ENCODE measurements at places on chromosomes 11 and 22.

DNA sequence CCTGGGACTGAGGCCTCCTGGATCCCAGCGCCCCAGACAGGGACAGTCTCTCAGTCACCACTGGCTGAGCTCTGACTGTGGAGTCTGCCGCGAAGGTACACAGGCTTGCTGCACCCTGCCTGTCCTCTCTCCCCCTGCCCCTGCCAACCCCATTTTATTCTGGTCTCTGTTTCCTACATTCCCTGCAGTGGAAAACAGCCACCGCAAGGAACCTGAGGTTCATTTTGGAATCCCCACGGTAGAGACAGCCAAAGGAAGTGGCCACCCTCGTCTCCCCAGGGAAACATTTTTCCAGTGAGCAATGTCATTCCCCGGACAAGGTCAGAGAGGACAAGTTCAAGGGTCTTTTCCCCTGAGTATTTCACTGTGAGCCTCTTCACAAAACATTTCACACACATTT lies 56.6 kb downstream of the FBXO7 start:
- DNase-seq = no peak

DNA sequence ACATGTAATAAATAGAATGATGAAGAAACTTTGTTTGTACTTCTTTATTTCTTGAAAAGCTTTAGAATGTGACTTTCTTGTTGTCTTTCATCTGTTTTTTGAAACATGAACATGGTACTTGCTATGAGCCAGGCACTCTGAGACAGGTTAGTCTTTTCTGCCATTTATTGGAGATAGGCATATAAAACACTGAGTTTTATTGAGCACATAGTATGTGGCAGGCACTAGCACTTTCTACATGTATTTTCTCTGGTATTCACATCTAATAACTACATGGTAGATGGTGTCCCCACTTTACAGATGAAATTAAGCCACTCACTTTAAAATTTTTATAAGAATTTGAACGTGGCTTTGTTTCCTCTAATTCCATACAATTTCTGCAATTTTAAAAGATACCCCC lies 7.7 kb upstream of the ANKRD42 start:
- no peak for DNase-seq

DNA sequence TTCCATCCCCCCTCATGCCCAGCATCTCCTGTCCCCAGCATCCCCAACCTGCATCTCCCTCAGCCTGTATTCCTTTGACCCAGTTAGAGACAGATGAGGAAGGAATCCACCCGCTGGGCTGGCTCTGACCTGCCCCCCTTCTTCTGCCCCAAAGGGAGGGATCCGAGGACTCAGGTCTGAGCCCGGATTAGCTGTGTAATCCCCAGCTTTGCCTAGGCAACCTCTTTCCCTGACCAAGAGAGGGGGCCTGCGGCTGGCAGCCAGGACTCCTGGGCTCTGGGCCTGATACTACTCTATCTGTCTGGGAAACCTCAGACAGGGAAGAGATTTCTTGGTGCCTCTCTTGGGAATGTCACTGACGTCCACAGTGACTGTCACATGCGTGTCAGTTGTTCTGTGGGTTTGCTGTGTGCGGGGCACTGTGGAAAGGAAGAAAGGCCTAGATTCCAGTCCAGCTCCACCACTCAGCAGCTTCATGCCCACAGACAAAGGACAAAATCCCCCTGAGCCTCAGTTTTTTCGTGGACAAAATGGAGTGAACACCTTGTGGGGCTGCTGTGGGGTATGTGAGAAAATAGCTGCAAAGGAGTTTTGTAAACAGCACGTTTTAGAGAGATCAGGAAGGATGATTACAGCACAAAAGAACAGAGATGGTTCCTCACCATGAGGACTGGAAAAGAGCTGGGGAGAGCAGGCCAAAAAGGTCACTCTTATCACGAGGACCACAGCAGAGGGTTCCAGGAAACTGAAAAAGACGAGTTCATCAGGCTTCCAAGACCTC lies 1.3 kb upstream of the NDUFV1 start:
- no peak for DNase-seq

GRCh38 chr11:44711787-44712608 lies 14.8 kb upstream of the TSPAN18 start:
- DNase-seq = no peak

GRCh38 chr22:32494971-32495370 lies 20.4 kb downstream of the FBXO7 start:
- no peak for DNase-seq

DNA sequence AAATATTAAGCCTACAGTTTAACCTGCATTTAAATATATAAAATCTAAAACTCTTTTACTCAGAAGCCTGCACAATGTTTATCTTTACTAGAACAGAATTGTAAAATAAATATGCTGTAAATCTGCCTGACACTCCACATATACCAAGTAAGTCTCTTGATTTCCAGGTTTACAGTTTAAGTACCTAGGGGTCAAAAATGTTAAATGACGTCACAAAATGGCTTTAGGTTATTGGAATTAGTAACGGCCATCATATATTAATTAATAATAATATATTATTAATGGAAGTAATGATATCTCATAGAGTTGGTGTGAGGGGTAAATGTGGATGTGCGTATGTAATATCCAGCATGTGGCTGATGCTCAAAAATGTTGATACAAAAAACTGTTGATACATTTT lies 114.8 kb upstream of the ANO5 start:
- no peak for DNase-seq

DNA sequence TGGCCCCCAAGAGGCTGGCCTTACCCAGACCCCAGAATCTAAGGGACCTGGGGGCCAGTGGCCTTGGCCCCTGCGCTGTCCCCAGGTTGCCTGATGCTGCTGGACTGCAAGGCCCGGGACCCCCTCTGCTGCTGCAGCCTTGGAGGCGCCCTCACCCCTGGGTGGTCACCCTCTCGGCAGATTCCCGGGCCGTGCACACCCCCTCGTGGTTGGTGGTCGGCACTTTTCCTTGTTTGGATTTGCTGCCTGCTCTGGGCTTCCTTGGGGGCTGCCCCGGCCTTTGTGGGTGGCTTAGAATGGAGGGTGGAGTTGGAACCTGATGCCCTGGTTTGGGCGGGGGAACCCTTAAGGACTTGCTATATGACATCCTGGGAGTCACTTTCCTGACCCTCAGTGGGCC lies 5.3 kb downstream of the RIN1 start:
- DNase-seq = no peak

DNA sequence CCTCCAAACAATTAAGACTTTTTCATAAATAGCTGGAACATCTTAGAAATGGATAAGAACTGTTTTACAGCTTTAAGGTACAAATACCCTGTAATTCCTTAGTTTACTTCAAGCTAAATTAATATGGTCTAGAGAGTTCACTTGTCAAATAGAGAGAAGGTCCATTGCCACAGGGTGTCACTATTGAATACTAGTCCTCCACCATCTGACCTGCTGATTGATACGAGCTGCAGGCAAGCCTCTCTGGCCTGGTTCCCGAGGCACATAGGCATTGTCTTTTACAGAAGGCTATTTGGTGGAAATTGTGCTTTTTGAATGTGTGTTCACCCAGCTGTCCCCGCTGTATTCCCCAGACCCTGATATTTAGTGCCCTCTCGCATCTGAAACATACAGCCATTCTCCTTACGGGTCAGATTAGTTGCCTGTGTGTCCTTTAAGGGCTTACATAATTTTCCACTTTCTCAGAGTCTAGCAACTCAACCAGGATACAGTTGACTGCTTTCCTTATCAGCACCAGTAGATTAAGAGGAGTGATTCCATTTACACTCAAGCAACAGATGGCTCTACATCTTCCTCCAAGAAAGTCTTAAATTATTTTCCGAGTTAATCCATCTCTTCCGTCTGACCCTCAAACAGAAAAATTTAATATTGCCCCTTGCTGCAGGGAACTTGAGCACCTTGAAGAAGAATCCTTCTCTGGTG lies 788.8 kb upstream of the FAT3 start:
- DNase-seq = no peak

Measured in activated naive CD4-positive, alpha-beta T cell treated with anti-CD3 and anti-CD28 coated beads for 36 hours (primary cell).